Activated naive CD4-positive, alpha-beta T cell treated with Interleukin-2 at 50 U/mL for 16 hours (primary cell): ENCODE measurements at places on chromosomes 4 and X.

DNA sequence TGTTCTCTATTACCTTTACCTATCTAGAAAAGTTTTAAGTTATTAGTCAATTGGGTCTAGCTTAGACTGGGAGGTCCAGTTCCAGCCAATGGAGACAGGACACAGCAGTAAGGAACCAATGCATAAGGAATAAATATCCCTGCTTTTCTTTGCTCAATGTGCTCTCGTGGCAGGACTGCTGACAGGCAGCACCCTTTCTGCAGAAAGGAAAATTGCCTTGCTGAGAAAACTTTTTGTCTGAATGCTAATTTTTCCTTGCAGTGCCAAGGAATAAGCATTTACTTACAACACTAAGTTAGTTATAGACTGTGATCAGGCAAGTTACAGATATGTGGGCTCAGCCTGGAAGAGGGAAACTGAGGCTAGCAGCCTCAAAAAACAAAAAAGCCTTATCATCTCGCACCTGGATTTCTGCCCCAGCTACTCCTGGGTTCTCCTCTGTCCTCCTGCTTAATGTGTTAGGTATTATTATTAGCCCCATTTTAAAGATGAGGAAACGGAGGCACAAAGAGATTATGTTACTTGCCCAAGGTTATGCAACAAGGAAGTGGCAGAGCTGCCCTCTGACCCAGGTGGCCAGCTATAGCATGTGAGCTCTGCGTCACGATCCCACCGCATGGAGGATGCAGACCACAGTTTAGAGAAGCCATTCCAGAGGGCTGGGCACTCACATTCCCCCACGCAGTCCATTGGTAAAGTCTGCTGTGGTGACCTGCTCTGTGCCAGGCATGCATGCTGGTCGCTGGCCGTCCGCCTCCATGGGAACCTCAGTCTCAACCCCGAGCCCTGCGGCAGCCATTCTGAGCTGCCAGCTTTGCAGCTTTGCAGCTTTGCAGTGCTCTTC is 40.5 kb upstream of the C4orf50 start:
- no peak for DNase-seq

DNA sequence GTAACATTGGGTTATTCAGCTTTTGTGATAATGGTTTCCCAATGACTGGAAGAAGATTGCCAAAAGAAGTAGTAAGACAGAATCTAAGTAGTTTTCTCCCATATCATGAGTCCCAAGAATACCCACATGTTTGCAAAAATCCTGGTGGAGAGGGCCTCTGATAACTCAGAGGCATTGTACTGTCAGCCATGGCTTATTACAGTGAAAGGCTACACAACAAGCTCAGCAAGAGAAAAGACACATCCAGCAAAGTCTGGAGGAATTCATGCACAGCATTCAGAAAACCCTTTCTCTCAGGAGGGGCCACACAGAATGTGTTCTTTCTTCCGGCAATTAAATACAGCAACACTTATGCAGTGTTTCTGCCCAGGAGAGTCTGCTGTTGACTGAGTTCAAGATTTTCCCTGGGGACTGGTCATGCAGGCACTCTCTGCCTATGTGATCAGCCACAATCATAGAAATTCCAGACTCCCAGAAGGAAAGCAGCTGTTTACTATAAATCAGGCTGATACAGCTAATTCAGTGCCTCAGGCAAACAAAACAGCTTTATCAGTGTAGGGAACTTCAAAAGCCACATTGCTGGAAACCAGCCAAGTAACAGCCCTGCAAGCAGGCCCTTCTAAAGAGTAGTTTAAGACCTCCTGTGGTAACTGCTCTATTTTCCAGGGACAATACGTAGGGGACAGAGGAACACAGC is 937.1 kb downstream of the CCSER1 start:
- no peak for DNase-seq

DNA sequence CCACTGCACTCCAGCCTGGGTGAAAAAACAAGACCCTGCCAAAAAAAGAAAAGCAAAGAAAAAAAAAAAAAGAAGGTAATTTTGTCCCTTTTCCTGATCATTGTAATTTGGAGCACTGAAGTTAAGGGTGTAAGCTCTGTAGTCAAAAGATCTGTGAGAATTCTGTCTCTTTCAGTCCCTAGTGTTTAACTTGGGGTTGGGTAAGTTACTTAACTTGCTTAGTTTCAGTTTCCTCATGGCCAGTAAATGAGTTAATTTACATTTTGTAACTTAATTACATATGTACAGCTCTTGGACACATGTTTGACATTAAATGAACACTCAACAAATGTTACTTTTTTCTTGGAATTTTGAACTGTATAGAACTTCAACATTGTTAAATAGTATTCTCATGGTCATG is 10.9 kb upstream of the UBE2K start:
- DNase-seq = no peak

DNA sequence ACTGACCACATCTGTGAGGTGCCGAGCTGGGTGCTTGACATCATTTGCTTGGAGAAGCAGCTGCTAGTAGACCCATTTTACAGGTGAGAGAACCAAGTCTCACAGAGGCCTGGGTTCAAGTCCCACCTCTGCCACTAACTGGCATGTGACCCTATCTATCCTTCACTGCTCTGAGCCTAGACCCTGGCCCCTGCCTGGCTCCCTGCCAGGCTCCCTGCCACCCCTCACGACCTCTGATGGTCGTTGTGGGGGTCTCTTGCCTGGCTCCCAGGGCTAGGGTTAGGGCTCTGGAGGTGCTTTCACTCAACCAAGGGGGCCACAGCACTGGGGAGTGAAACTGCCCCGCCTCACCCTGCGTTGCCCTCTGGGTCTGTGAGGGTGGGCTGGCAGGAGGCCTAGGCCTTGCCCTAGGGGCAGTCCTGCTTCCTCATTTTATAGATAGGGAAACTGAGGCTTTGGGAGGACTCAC is 7.2 kb upstream of the ADD1 start:
- peak; percentile 0 for DNase-seq

DNA sequence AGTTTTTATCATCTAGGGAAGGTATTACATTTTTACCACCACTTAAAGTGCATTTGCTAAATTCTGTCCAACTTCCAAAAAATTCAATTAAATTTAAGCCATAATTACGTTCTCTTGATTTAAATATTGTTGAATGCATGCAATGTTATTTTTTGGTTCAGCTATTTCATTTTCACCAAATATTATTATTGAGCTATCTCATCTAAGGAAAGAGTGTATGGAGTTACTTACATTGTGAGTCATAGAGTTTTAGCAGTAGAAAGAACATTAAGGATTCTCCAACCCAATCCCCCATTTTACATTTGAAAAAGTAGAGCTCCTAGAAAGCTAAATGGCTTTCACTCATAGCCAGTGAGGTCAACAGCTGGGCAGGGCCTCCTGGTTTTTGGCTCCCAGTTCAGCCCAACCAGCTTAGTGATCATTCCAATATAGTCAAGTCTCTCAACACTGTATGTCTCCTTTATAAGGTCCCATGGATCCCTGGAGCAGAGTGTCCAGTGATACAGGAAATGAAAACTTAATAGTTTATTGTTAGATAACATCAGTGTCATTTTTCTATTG is 60.5 kb downstream of the NDNF start:
- no peak for DNase-seq
